Spinal cord (tissue), 10 donors: ENCODE measurements at places on chromosomes 11 and 22. TPM values are rescaled to one million over a fixed set of nuclear protein-coding genes. Genes with fewer than 3 reads are reported as not detected.

Gene NPTXR
- total RNA-seq, result 28.4 TPM

Gene STK33
- 31.1 TPM for total RNA-seq

Gene NAALAD2
- 20.3 TPM for total RNA-seq

Gene OR6X1
- not detected for total RNA-seq

Gene TIMM10
- total RNA-seq, result 27.0 TPM

Gene UPK3A
- 0.28 TPM for total RNA-seq

Gene SVIP
- total RNA-seq, result 20.1 TPM

Gene NCAM1
- 205 TPM for total RNA-seq

Gene GLYAT
- total RNA-seq, result not detected

Gene MUS81
- 24.9 TPM for total RNA-seq

Gene OR8G1
- total RNA-seq, result not detected

Gene OR6T1
- total RNA-seq, result not detected

Gene DAGLA
- total RNA-seq, result 8.4 TPM

Gene OR52A5
- not detected for total RNA-seq

Gene ZP1
- not detected for total RNA-seq

Gene TRPM5
- 0.11 TPM for total RNA-seq

Gene SHISAL1
- total RNA-seq, result 11.3 TPM
